ENCODE measurements at places on chromosomes 3 and 15. TPM values are rescaled to one million over a fixed set of nuclear protein-coding genes. Genes with fewer than 3 reads are reported as not detected.

DNA sequence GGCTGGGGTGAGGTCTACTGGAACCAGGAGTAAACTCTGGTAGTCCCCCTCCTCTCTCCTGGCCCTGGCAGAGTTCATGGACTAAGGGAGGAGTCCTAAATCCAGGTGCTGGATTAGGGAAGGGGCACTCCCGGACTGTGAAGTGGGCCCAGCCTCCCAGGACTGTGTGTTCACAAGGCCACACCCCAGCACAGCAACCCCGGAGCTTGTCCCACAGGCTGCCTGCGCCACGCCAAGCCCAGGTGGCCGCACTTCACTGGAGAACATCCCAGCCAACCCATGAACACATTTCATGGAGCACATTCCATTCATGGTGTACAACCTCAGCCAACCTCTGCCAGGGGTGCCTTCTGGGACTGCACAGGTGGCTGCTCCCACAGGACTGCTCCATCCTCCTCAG, 8.2 kb downstream of the ARPIN start:
- no peaks in the 10 kb centered on the region for H3K4me1 ChIP-seq
- peaks cover 9% of the 10 kb centered on the region for H3K36me3 ChIP-seq
- H3K27ac ChIP-seq, result no peak overlapping the region
- DNase-seq, result no peak

DNA sequence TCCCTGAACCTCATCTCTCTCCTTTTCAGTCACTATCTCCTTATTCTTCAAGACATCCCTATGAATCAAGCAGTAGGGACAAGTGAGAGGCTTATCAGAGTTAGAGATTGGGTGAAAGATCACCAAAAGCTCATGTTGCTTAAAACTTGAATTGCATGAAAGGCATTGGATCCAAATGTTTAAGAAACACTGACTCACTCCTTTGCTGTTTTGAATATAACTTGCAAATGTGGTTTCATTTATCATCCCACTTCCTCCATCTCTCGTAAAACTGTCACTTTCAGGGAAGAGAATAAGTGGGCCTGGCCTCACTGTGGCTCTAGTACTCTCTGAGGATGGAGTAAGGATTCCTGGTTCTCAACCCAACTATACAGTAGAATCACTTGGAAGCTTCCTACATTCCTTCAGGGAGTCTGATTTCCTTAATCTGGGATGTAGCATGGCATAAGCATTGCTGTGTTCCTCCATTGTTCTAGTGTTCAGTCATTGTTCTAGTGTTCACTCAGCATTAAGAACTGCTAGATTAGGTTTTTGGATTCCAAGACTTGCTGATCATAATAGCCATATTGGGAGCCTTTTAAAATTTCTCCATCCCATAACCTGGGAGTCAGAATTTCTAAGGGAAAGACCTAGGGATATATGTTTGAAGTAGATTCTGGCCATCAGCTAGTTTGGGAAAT, 171.8 kb downstream of the TMEM108 start:
- H3K27ac ChIP-seq, result no peak overlapping the region
- no peaks in the 10 kb centered on the region for H3K4me1 ChIP-seq

DNA sequence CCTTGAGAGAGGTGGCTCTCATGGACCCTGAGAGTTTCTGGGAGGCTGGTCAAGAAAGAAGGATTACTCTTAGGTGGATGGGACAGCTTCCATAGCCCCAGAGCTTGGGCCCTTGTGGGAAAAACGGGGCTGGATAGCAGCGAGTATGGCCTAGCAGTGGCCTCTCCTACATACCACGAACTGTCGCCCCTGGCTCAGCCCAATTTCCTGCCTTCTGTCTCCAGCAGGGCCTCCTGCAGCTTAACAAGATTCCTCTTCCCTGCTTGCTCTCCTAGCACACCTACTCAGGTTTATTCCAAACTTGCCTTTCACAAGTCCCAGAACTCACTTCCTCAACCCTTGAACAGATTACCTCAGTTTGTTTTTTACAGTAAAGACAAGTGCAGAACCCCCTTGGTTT, 139.7 kb upstream of the TPM1 start:
- no peaks in the 10 kb centered on the region for H3K4me1 ChIP-seq
- no peaks in the 10 kb centered on the region for H3K27me3 ChIP-seq
- no peaks in the 10 kb centered on the region for H3K36me3 ChIP-seq
- H3K4me3 ChIP-seq, result no peak overlapping the region
- H3K27ac ChIP-seq, result no peak overlapping the region

DNA sequence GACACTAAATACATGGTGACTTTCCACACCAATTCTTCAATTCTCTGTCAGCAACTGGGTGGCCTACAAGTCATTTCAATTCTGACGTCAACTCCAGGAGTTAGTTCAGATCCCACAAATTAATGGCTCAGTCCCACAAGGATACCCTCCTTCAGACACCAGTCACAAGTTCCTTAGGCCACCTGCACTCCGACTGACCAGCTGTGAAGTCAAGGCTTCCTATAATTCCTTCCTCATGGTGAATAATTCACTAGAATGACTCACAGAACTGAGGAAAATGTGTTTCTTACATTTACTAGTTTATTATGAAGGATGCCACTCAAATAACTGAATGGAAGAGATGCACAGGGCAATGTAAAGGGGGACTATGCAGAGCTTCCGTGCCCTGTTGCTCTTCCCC, 6.3 kb upstream of the PIAS1 start:
- no peak for DNase-seq
- H3K36me3 ChIP-seq, result no peaks in the 10 kb centered on the region
- H3K4me1 ChIP-seq, result no peaks in the 10 kb centered on the region
- no peak overlapping the region for H3K27ac ChIP-seq

- no peaks in the 10 kb centered on the region for H3K27me3 ChIP-seq
- no peak for DNase-seq
- H3K4me1 ChIP-seq, result no peaks in the 10 kb centered on the region
- H3K36me3 ChIP-seq, result peaks cover 20% of the 10 kb centered on the region
These were observed 20.2 kb downstream of the ATOSA start for GRCh38 chr15:52658955-52659354.

DNA sequence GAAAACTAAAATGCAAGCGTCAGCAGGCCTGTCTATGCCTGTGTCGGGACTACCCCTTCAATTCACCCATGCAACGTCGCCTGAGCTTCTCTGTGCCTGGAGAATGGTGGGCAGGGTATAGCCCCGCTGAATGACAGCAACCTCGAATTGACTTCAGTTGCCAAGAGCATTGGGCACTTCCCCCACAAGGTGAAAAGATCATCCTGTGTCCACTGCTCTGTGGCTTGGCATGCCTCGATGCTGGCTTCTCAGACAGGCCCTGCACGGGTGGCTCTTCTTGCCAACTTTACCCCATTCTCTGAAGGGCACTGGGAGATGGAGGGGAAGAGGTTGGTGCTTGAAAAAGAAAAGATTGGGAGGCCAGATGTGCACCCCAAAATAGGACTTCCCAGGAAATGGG, 3.3 kb downstream of the SLC6A1 start:
- H3K36me3 ChIP-seq, result no peaks in the 10 kb centered on the region
- H3K27me3 ChIP-seq, result peaks cover 51% of the 10 kb centered on the region
- H3K4me1 ChIP-seq, result no peaks in the 10 kb centered on the region
- H3K4me3 ChIP-seq, result no peak overlapping the region
- H3K27ac ChIP-seq, result no peak overlapping the region

DNA sequence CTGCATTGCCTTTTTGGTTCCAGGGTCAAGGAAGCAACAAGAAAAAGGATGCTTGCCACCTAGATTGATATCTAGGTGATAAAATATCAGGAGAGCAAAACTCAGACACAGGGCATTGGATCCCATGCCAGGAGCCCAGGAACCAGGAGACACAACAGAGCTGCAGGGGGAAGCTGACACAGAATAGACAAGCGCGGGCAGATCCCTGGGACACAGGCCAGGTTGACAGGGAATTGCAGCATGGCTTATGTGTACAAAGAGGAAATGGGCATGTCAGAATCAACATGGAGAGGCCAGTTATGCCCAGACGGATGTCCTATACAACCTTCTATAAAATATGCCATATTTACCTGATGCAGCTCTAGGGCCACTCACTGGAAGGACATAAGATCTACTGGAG, 84.2 kb downstream of the SEMA6D start:
- no peaks in the 10 kb centered on the region for H3K36me3 ChIP-seq
- no peaks in the 10 kb centered on the region for H3K4me1 ChIP-seq
- no peak overlapping the region for H3K4me3 ChIP-seq
- no peak overlapping the region for H3K27ac ChIP-seq
- no peaks in the 10 kb centered on the region for H3K27me3 ChIP-seq
- no peak for DNase-seq

DNA sequence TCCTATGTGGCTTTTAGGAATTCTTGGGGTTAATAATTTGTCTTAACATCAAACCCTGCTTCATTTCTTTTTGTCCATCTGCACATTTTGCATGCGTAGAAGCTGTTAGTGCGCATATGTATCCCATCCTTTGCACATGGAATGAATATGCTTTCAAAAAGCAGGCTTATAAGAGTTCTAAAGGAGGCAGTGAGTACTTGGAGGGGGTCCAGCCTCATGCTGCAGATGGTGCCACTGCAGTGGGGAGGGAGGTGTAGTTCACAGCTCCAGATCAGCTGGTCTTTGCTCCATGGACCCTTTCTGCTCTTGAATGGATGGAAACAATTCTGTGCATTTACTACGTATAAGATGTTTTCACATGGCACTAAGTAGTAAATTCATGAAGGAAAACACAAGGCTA, 20.7 kb upstream of the SSR3 start:
- H3K4me3 ChIP-seq, result no peak overlapping the region
- no peak overlapping the region for H3K27ac ChIP-seq
- DNase-seq, result no peak
- H3K36me3 ChIP-seq, result no peaks in the 10 kb centered on the region

DNA sequence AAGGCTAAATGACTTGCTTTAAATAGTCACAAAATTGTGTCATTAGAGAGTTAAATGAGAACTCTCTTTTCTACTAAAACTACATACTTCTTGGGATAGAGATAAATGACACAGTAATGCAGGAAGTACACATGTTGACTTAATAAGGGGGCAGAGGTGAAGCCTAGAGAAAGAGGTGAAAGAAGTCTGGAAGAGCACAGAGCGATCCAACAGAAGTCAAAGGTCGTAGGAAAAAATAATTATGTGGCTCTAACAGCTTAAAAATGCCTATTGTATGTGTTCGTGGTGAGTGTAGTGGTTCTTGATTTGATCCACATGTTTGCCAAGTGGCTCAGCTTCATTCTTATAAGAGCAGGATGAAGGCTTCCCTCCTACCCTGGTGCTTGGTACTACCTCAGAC, 61.7 kb downstream of the TMEM212 start:
- H3K4me3 ChIP-seq, result no peak overlapping the region
- H3K27ac ChIP-seq, result no peak overlapping the region
- H3K27me3 ChIP-seq, result no peaks in the 10 kb centered on the region

GRCh38 chr15:34239151-34239808, 14.5 kb downstream of the EMC4 start:
- H3K27ac ChIP-seq, result no peak overlapping the region
- H3K4me1 ChIP-seq, result no peaks in the 10 kb centered on the region
- H3K4me3 ChIP-seq, result no peak overlapping the region
- H3K27me3 ChIP-seq, result no peaks in the 10 kb centered on the region
- DNase-seq, result no peak

- H3K4me3 ChIP-seq, result no peak overlapping the region
- DNase-seq, result no peak
- no peaks in the 10 kb centered on the region for H3K36me3 ChIP-seq
These were observed 48.4 kb downstream of the DTWD1 start for GRCh38 chr15:49669288-49669687.

- DNase-seq, result no peak
- no peak overlapping the region for H3K4me3 ChIP-seq
- no peaks in the 10 kb centered on the region for H3K36me3 ChIP-seq
These were observed 24.5 kb upstream of the PLCL2 start for GRCh38 chr3:16860234-16860633.

DNA sequence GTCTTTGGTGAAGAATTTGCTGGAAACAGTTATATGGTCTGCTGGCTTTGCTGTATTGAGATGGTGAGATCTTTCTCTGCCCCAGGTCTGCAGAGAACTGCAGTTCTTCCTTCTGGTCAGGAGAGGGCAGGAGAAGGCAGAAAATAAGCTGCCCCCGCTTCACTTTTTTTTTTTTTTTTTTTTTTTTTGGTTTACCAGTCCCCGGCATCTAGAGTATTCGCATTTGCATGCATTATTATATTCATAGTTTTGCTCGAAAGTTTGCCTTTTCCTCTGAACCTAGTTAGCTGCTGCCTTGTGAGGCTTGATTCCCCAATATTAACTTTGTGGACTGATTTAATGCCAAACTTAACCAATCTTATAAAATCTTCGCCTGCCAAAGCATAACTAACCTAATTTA, 10.6 kb upstream of the PARL start:
- no peaks in the 10 kb centered on the region for H3K4me1 ChIP-seq
- H3K27me3 ChIP-seq, result peaks cover 8% of the 10 kb centered on the region
- H3K27ac ChIP-seq, result no peak overlapping the region
- H3K4me3 ChIP-seq, result no peak overlapping the region

DNA sequence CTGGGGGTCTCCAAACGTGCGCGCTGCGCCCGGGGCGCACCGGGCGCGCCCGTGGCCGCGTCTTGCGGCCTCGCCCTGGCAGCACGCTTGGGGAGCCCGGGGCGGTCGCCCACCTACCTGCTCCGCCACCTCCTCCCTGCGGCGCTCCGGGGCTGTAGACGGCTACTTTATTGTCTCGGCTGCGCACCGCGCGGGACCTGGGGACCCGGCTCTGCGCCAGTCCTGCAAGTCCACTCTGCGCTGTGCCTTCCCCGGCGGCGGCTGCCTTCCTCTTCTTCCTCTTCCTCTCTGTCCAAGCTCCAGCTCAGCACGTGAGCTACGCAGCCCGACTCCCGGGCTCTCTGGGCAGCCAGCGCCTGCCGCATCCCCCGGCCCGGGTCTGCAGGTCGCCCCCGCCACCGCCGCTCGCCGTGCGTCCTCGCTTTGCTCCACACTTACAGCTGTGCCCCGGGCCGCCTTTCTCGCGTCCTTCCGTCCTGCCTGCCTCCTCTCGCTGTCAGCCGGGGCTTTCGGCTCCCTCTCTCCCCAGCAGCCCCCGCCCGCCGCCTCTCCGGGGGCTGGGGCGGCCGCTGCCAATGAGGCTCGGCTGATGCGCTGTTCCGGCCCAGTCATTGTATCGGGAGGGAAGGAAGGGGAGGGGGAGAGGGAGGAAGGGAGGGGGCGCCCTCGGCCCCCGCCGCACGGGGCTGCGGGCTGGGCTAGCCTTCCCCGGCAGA, 156.4 kb upstream of the FRMD4B start:
- no peak overlapping the region for H3K27ac ChIP-seq
- no peaks in the 10 kb centered on the region for H3K4me1 ChIP-seq
- H3K36me3 ChIP-seq, result no peaks in the 10 kb centered on the region
- DNase-seq, result no peak
- peaks cover 4% of the 10 kb centered on the region for H3K27me3 ChIP-seq

CTXN2 gene
- polyA plus RNA-seq, result 0.03 TPM

PFKFB4 gene
- polyA plus RNA-seq, result 21.1 TPM

GOLGA8S gene
- polyA plus RNA-seq, result 0.01 TPM

PCOLCE2 gene
- 2.2 TPM for polyA plus RNA-seq

ZDHHC23 gene
- 7.6 TPM for polyA plus RNA-seq

IMPDH2 gene
- polyA plus RNA-seq, result 62.4 TPM

All from small intestine (tissue), 16 donors.